ENCODE measurements at places on chromosomes 11 and 22.

DNA sequence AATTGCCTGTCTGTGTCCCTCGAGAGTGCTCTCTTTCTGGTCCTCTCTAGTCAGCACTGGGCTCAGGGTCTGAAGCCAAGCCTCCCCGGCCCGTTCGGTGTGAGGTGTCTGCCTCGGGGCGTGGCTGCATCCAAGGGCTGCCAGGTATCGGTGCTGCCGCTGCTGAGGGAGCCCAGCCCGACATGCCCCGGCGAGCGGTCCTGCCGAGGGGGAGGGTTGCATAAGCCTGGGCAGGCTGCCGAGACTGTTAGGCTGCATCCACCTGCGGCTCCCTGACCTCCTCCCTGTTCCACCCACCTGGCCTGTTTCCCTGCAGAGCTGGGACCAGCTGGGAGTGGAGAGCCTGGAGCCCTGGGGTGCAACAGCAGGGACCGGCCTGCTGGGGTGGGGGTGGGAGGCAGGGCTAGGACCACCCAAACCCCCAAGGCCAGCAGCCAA, 6.3 kb downstream of the OVOL1 start:
- DNase-seq, result no peak

DNA sequence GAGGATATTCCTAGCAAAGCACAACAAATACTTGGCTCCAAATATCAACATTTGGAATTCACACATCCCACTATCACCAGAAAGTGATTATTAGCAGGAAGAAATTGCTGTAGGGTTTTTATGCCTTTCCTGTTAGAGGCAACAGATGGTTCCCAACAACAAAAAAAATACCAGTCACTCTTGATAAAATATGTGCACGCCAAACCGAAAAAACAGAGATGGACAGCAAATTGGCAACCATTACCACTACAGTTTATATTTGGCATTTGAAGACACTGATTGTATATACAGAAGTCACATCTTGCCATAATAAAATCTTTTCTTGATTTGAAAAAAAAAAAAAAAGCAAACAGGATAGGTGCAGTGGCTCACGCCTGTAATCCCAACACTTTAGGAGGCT, 78.2 kb downstream of the TMPRSS5 start:
- no peak for DNase-seq

GRCh38 chr11:45486461-45486860, 179.0 kb downstream of the CHST1 start:
- DNase-seq, result no peak

- DNase-seq, result no peak
Observed at GRCh38 chr11:125967515-125967914, 21.7 kb downstream of the VSIG10L2 start.

Data from fibroblast of skin of scalp (primary cell).